ENCODE measurements at places on chromosomes 16 and 17. TPM values are rescaled to one million over a fixed set of nuclear protein-coding genes. Genes with fewer than 3 reads are reported as not detected.

Gene CFAP97D1
- under 0.01 TPM for total RNA-seq

Gene SCARF1
- 7.6 TPM for total RNA-seq

Gene TUBG2
- 8.7 TPM for total RNA-seq

Gene GINS3
- 7.1 TPM for total RNA-seq

Gene SOCS3
- total RNA-seq: 30.6 TPM

Gene USP43
- total RNA-seq: 0.49 TPM

Gene TTLL6
- not detected for total RNA-seq

Gene KRTAP3-1
- total RNA-seq: not detected

Gene NACA2
- total RNA-seq: 0.22 TPM

Gene TOP2A
- 45.9 TPM for total RNA-seq
